ENCODE measurements at places on chromosomes 1 and 21. TPM values are rescaled to one million over a fixed set of nuclear protein-coding genes. Genes with fewer than 3 reads are reported as not detected.

DNA sequence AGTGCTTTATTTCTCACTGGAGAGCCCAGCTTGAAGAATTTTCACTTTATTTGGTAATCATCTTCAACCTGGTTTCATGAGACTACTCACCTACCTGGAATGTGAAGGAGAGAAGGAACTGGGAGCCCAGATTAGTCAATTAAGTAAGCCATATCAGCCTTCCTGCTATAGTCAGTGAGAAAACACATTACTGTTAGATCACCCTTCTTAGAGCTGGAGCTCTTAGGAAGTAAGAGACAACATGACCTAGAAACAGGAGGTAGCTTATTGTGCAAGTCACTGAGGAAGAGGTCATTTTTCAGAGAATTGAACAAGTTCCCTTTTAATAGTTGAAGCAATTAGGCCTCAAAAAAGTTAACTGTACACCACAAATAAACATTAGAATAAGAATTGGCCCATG is 49.2 kb upstream of the TEKT2 start:
- DNase-seq, result peak; percentile 87

GRCh38 chr21:43921571-43921978 is 56.6 kb downstream of the AGPAT3 start:
- no peak for DNase-seq

DNA sequence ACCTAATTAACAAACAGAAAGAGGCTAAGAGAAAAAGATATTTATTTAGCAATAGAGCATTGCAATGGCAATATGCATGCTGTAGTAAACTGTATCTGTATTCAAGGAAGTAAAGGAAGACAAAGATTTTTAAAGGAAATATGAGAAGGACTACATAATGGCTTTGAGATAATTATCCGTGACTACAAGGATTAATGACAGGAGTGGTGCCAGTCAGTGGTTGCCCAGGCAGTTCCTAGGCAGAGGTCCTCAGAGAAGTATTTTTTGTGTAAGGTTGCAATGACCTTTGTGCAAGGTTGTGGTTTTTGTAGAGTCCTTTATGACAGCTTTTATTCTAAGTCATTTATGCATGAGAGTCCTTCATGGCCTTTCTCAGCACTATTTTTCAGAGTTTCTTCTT is 711.1 kb upstream of the CHRM3 start:
- DNase-seq, result no peak

DNA sequence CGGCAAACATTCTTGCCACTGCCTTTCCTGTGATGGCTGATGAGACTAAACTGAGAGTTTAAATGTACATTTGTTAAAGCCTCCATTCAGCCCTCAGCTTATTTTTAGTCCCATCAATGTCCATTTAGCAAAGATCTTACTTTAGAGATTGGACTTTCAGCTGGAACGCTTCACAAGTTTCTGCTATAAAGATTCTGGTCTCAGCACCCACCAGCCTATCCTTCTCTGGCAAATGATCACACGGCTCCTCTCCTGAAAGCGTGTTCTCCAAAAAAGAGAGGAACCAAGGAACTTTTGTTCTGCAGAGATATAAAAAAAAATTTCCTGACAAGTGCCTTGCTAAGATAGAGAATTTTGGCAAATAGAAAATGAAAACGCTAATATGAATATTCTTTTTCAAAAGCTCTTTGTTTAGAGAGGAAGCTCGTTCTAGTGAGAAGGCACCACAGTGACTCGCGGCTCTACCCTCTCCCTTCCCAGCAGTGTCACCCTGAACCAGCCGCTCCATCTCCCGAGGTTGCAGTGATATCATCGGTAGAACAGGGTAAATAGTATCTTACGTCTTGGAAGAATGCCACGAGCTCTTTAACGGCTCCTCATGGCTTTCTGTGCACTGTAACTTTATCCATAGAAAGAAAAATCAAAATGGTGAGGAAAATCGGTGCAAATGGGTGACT is 200.2 kb downstream of the APP start:
- no peak for DNase-seq

NPHS2 gene
- 2.5 TPM for total RNA-seq

OVAAL gene
- total RNA-seq, result not detected

PTAFR gene
- total RNA-seq, result 1.8 TPM

TMPRSS3 gene
- 4.1 TPM for total RNA-seq

FALEC gene
- total RNA-seq, result not detected

PIGR gene
- total RNA-seq, result not detected

ANGPTL3 gene
- not detected for total RNA-seq

NUDT4B gene
- total RNA-seq, result 25.3 TPM

SPRR5 gene
- total RNA-seq, result not detected

EXO1 gene
- 4.4 TPM for total RNA-seq
